H7 (cell line): ENCODE measurements at places on chromosomes 7 and 10. TPM values are rescaled to one million over a fixed set of nuclear protein-coding genes. Genes with fewer than 3 reads are reported as not detected.

The ITGA8 gene
- total RNA-seq = 0.03 TPM in 1 of 2 replicates, not detected in the other

DNA sequence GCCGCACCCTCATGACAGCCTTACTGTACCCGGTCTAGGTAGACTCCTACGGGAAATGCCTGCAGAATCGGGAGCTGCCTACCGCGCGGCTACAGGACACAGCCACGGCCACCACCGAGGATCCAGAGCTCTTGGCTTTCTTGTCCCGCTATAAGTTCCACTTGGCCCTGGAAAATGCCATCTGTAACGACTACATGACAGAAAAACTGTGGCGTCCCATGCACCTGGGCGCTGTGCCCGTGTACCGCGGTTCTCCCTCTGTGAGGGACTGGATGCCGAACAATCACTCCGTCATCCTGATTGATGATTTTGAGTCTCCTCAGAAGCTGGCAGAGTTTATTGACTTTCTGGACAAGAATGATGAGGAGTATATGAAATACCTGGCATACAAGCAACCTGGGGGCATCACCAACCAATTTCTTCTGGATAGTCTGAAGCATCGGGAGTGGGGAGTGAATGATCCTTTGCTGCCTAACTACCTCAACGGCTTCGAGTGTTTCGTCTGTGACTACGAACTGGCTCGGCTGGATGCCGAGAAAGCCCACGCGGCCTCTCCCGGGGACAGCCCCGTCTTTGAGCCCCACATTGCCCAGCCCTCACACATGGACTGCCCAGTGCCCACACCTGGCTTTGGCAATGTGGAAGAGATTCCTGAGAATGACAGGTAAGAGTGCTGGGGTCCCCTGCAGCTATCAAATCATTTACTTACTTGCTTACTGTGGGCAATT, 8.5 kb upstream of the CHCHD1 start:
- DNase-seq = no peak

DNA sequence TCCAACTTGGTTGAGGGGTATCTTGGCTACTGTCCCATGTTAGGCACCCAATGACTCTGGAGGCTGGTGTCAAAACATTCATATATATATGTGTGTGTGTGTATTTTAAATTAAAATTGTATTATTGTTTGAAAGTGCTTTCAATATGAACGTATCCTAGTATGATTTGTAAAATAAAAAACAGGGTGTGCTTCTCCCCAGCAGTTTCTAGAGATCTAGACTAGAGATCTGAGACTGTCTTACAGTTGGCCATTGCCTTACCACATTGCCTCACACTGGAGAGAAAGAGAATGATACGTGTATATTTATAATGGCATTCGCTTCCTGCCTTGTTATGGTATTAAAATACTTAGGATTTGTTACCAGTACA, 1.2 kb downstream of the BAG3 start:
- peak; percentile 47 for DNase-seq

GRCh38 chr10:58064714-58065528, 202.8 kb downstream of the IPMK start:
- DNase-seq = peak; percentile 25

The CHN2 gene
- total RNA-seq = 3.1 and 4.2 TPM in 2 replicates

GRCh38 chr7:114217026-114217806, 197.4 kb upstream of the FOXP2 start:
- DNase-seq = peak; percentile 2

GRCh38 chr10:77110757-77111156, 526.9 kb downstream of the KCNMA1 start:
- no peak for DNase-seq

GRCh38 chr10:122282253-122282671, 11.2 kb downstream of the BTBD16 start:
- DNase-seq = no peak

The PPP1R17 gene
- total RNA-seq = 0.22 and 2.3 TPM in 2 replicates

DNA sequence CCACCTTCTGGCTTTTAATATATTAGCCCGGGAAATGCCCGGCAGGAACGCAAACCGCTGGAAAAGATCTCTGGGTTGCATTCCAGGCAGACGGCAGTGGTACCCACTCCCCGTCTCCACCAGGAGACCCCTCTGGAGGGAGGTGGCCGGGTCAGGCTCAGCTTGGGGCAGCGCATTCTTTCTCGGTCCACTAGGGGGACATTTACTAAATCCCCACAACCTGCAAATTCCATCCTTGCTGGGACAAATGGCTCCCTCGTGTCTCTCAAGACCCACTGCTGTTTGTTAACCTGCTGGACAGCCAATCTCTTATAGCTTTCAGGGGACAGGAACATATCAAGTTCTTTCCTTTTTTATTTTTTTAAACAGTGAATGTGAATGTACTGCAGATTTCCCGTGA, 45.8 kb upstream of the CARD11 start:
- peak; percentile 88 for DNase-seq

The TMEM248 gene
- total RNA-seq = 68.9 and 71.4 TPM in 2 replicates

DNA sequence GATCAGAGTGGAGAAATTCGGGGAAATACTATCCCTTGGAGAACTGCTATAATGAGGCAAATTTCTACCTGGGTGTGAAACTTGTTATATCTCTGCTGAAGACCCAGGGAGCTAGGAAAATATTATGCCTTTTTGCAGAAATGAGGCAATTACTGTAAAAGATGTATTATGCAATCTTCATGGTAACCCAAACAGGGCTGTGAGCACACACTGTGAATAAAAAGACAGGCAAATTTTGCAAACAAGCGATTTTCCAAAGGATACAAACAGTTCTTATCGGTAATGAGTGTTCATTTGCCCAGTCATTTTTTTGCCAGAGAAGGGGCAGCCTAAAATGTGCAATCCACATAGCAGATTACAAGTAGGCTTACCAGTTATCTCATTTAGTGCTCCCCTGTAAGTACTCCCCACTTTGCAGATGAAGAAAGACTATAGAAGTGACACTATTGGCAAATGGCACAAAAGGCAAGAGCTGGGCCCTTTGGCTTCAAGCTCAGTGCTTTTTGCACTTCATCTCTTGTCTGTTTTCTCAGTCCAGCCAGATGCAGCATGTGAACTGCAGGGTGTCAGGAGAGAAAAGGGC, 205.8 kb downstream of the HECW1 start:
- no peak for DNase-seq

The C10orf95 gene
- 0.30 and 0.45 TPM in 2 replicates for total RNA-seq

DNA sequence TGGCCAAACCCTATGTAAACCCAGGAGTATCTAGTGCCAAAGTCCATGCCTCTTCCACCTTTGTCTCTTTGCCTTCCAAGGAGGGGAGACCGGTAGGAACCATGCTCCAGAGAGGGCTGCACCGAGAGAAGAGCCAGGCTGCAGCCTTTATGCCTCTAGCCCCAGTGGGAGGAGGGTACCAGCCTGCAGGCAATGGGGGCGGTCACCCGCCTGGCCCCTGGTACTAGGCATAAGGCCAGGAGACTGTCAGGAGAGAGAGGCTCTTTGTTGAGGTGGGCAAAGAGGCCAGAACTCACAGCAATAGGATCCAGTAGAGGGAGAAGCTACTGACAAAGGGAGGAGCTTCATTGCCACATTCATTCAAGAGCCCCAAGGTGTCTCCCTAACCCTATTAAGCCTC, 146.6 kb upstream of the PDE1C start:
- DNase-seq = no peak

DNA sequence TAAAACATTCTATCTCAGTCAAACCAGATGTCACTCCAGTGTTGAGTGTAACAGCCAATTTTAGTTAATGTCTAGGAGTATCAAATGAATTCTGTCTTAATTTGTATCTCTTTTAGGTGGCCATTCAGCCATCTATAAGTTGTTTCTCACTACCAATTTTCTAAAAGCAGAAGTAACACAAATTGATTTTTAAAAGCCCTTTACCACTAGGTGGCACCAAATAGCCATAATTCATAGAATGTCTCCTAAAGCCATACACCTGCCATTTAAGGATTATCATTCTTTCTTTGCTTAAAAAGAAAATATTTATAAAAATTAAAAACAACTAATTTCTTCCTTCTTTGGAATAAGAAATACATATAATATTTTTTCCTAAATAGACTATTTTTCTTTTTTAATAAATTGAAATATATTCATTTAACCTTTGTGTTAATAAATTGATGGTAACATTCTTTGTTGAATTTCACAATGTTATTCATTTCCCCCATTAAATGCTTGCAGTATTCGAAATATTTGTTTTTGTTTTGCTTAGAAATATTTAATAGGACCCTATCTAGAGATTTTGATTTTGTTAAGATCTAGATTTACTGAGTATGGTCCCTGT, 107.8 kb upstream of the PPP1R3A start:
- no peak for DNase-seq

- no peak for DNase-seq
Measured at GRCh38 chr7:27808626-27809025, 68.7 kb downstream of the TAX1BP1 start.

DNA sequence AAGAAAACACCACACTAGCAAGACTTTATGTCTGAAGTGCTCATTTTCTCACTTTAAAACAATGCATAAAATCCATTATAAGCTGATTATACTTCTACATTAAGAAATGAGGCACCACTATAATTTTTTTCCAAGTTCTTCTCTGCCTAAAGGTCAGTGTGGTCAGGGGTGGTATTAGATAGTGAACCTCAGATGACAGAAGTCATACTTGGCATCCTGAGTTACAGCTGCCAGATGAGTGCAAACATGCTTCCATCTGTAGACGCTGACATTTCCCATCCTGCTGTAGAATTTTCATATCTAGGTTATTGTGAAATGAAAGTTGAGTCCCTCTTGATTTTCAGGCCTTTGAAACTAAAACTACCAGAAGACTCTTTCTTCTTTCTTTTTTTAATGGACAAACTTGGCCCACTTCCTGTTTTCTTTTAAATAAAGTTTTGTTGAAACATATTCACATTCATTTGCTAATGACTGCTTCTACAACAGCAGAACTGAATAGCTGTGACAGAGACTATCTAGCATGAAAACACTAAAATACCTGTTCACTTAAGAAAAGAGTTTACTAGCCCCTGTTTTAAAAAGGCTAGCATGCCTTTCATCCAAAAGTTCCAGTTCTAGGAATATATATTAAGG, 900.8 kb downstream of the XPNPEP1 start:
- no peak for DNase-seq

DNA sequence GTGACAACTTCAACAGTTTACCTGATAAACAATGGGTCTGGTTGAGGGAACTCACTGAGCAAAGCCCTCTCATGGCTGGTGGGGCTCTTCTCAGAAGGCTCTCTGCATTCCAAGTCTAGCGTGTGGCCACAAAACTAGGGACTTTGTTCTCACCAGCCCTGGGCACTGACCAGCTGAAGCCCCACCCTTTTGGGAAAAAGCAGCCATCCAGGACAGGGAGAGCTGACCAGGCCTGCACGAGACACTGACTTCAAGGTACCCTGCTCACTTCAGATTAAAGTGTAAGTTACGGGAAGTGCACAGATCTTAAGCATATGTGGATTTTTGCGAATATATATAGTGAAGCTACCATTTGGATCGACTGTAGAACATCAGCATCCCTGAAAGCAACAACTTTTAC, 67.4 kb upstream of the LRRC4 start:
- DNase-seq = no peak

- no peak for DNase-seq
Measured at GRCh38 chr7:21923658-21924057, 22.0 kb downstream of the CDCA7L start.

The MACROH2A2 gene
- 40.1 and 47.4 TPM in 2 replicates for total RNA-seq

DNA sequence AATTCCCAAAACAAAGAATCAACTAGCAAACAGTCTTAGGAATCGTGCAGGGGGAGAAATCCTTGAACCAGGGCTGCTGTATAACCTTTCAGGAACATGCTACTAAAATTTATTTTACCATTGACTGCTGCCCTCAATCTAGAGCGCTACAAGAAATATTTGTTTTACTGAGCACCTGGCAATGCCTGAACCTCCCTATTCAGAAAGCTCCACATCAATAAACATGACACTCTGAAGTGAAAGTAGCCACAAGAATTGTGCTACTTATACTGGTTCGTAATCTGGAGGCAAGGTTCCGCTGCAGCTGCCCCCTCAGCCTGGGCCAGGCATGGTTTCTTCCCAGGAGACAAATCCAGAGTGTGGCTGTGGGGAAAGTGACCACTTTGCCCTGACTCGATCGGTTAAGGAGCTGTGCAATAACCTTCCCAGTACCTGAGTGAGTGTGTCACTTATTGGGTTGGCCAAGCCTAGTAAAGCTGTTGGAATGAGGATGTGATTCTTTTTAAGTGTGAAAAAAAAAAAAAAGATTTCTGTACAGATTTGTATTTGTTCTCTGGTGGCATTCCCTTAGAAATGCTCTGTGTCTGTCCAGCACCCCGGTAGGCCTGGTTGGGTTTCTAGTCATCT, 7.7 kb downstream of the VWA2 start:
- DNase-seq = no peak

DNA sequence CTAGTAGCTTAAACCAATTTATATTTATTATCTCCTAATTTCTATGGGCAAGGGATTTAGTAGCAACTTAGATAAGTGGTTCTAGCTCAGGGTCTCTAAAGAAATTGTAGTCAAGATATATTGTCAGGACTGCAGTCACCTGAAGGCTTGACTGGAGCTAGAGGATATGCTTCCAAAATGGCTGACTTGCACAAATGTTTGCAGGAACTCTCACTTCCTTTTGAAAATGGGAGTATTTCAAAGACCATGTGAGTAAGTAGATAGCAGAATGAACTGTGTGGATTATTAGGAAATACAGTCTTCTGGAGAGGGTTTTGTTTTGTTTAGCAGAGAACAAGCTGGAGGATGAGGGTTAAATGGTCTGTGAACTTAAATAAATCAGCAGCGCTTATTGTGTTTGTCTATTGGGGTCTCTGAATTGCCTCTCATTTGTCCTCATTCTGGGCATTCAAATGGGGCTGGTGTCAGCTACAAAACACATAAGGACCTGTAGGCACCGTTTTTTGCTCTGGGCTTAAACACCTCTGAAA, 524.6 kb downstream of the LRMDA start:
- DNase-seq = no peak

The RINT1 gene
- total RNA-seq = 4.4 and 5.9 TPM in 2 replicates

- DNase-seq = no peak
Measured at GRCh38 chr7:44637788-44638594, 31.6 kb downstream of the OGDH start.

The SUN3 gene
- not detected in 2 replicates for total RNA-seq

- no peak for DNase-seq
Measured at GRCh38 chr7:130270947-130271800, 4.5 kb downstream of the CPA2 start.

GRCh38 chr7:93046641-93047040, 71.1 kb downstream of the SAMD9 start:
- peak; percentile 19 for DNase-seq

GRCh38 chr10:93589648-93590562, 11.1 kb downstream of the RBP4 start:
- DNase-seq = no peak

DNA sequence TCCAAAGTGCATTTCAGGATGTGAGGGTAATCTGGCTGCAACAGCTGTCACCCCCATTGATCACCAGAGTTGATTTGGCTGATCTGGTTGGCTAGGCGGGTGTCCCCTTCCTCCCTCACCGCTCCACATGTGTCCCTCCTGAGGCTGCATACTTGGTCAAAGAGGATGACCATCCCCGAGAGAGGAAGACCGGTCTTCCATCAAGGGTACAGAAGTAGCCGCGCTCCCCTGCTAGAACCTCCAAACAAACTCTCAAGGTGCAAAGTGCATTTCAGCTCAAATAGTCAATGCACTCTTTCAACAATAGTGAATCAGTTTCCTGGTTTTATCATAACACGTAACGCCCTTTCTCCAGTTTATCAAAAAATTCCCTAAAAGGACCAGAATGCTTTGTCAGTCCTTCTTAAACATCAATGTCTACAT, 44.6 kb downstream of the CARD11 start:
- DNase-seq = no peak

The HMX3 gene
- not detected in 2 replicates for total RNA-seq
